ENCODE measurements at places on chromosomes 16 and 17. TPM values are rescaled to one million over a fixed set of nuclear protein-coding genes. Genes with fewer than 3 reads are reported as not detected.

Gene KRTAP4-3
- not detected for total RNA-seq

Gene CTRB2
- not detected for total RNA-seq

Gene FAM171A2
- total RNA-seq: 0.45 TPM

Gene RAB34
- 12.7 TPM for total RNA-seq

Gene ZPBP2
- total RNA-seq: not detected

Gene PIEZO1
- 226 TPM for total RNA-seq

Gene KRTAP4-6
- total RNA-seq: not detected

Gene MKS1
- 16.1 TPM for total RNA-seq

Gene HYDIN
- not detected for total RNA-seq

Gene DHRS7C
- total RNA-seq: not detected

Gene PDIA2
- total RNA-seq: not detected

Gene ZG16
- not detected for total RNA-seq

Gene CXCL16
- total RNA-seq: 0.89 TPM

Gene TNFRSF12A
- 4.7 TPM for total RNA-seq

Gene TBC1D3C
- total RNA-seq: 0.21 TPM

Gene TMEM94
- 84.8 TPM for total RNA-seq

Gene SLC16A11
- total RNA-seq: 0.39 TPM

Gene DPH1
- total RNA-seq: 24.6 TPM

Gene TUBB3
- 1.3 TPM for total RNA-seq

Gene MMP15
- 0.61 TPM for total RNA-seq

Gene FA2H
- total RNA-seq: not detected

Gene SSTR5
- total RNA-seq: not detected

Gene CA4
- not detected for total RNA-seq

Gene AATK
- total RNA-seq: 1.1 TPM

Gene EXOC3L1
- not detected for total RNA-seq

Gene HOXB5
- total RNA-seq: not detected

Gene TPSAB1
- not detected for total RNA-seq

Gene SDK2
- total RNA-seq: 18.4 TPM

Gene ATP1B2
- total RNA-seq: not detected

Gene USH1G
- total RNA-seq: not detected

Gene NACA2
- total RNA-seq: not detected

Gene CTRB1
- not detected for total RNA-seq

Gene DLX3
- total RNA-seq: not detected

Gene MYO1C
- total RNA-seq: 21.8 TPM

Gene SYNGR3
- total RNA-seq: 3.4 TPM

Gene CRHR1
- not detected for total RNA-seq

Data from activated CD8-positive, alpha-beta T cell treated with anti-CD3 and anti-CD28 coated beads, Interleukin-2, amount 10 ng/mL, durations not matched to agents 7 days and 5 days (primary cell).